ENCODE measurements at places on chromosomes 13 and 19. TPM values are rescaled to one million over a fixed set of nuclear protein-coding genes. Genes with fewer than 3 reads are reported as not detected.

The LILRB5 gene
- 8.3 TPM for total RNA-seq

DNA sequence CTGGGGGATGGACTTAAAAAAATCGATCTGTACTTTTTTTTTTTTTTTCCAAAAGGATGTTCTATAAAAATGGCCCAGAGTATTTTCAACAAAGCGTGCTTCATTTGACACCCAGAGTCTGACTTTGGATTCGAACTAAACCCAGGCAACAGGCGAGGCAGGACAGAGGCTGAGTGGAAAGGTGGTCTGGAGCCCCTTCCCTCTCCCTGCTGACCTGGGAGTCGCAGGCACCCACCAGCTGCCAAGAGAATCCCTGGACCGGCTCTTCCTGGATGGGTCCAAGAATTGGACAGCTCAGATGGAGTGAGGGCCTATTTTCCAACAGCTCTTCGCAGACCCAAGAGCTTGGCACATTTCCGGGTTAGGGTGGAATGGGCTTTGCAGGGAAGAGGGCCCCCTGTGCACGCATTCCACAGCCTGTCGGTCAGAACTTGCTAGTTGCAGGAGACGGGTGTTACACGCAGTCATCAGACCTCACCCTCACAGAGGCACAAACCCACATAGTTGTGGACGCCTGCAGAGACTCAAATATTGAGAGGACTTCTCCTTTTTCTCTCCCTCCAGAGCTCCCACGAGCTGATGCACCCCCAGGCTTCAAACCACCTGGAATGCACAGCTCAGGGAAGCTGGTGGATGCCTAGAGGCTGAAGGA lies 15.2 kb downstream of the KCTD15 start:
- DNase-seq = no peak

DNA sequence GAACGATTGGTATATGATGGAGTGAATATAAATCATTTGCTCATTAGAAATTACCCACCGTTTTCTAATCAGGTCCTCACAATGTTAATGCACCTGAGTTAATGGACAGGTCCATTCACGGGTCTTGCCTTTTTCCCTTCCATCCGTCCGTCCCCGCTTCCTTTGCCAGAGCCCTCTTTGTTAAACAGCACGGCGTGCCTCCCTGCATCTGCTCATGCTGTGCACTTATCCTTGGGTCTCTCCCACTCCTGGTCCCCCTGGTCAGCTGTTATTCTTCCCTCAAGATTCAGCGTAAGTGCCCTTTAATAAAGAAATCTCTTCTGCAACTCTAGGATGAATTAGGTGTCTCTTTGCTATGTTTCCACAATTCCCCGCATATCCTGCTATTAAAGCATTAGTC lies 324.5 kb downstream of the DNAJC15 start:
- DNase-seq = no peak

GRCh38 chr19:17105556-17105955 lies 30.0 kb downstream of the MYO9B start:
- no peak for DNase-seq

- DNase-seq = no peak
These were observed 19.3 kb downstream of the RUBCNL start for GRCh38 chr13:46367617-46368327.

- no peak for DNase-seq
These were observed 309.3 kb upstream of the HTR2A start for GRCh38 chr13:47206111-47206510.

GRCh38 chr19:54650108-54650655 lies 12.6 kb upstream of the LILRB4 start:
- no peak for DNase-seq

GRCh38 chr13:58906329-58907007 lies 1257.3 kb downstream of the DIAPH3 start:
- DNase-seq = no peak
